ENCODE measurements at places on chromosomes 12 and 14.

- peak; percentile 73 for DNase-seq
- H3K36me3 ChIP-seq, result no peaks in the 10 kb centered on the region
- H3K27ac ChIP-seq, result peak overlapping the region; percentile 65
- peaks cover 9% of the 10 kb centered on the region for H3K27me3 ChIP-seq
Measured at GRCh38 chr14:104116756-104117340, 21.5 kb upstream of the KIF26A start.

- no peak overlapping the region for H3K27ac ChIP-seq
- H3K36me3 ChIP-seq, result no peaks in the 10 kb centered on the region
- H3K4me3 ChIP-seq, result no peak overlapping the region
- H3K4me1 ChIP-seq, result no peaks in the 10 kb centered on the region
- no peaks in the 10 kb centered on the region for H3K27me3 ChIP-seq
Measured at GRCh38 chr12:4375449-4375848, 4.1 kb downstream of the FGF23 start.

DNA sequence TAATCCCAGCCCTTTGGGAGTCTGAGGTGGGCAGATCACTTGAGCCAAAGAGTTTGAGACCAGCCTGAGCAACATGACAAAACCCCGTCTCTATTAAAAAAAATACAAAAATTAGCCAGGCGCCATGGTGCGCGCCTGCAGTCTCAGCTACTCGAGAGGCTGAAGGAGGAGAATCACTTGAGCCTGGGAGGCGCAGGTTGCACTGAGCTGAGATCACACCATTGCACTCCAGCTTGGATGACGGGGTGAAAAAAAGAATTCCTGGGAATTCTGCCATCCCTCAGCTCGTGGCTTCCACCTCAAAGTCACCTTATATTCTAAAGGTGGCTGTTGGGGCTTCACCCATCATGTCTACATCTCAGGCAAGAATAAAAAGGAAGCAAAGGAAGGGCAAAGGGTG lies 12.9 kb downstream of the BCL2L14 start:
- no peak overlapping the region for H3K4me3 ChIP-seq
- no peaks in the 10 kb centered on the region for H3K27me3 ChIP-seq
- no peaks in the 10 kb centered on the region for H3K4me1 ChIP-seq

GRCh38 chr12:114248527-114248926 lies 157.4 kb downstream of the TBX5 start:
- no peaks in the 10 kb centered on the region for H3K4me1 ChIP-seq
- H3K4me3 ChIP-seq, result no peak overlapping the region
- H3K27ac ChIP-seq, result no peak overlapping the region
- H3K36me3 ChIP-seq, result no peaks in the 10 kb centered on the region
- DNase-seq, result no peak
- H3K27me3 ChIP-seq, result no peaks in the 10 kb centered on the region

GRCh38 chr14:26448181-26448855 lies 149.5 kb downstream of the NOVA1 start:
- no peaks in the 10 kb centered on the region for H3K4me1 ChIP-seq
- DNase-seq, result no peak
- H3K27ac ChIP-seq, result no peak overlapping the region
- H3K36me3 ChIP-seq, result no peaks in the 10 kb centered on the region
- H3K4me3 ChIP-seq, result no peak overlapping the region
- H3K27me3 ChIP-seq, result no peaks in the 10 kb centered on the region

- no peaks in the 10 kb centered on the region for H3K36me3 ChIP-seq
- H3K4me1 ChIP-seq, result no peaks in the 10 kb centered on the region
- H3K4me3 ChIP-seq, result no peak overlapping the region
- DNase-seq, result no peak
- no peak overlapping the region for H3K27ac ChIP-seq
Measured at GRCh38 chr12:116670859-116671258, 67.0 kb downstream of the SPRING1 start.

GRCh38 chr14:54348001-54348611 lies 48.7 kb upstream of the CDKN3 start:
- H3K36me3 ChIP-seq, result no peaks in the 10 kb centered on the region
- no peak overlapping the region for H3K27ac ChIP-seq
- no peaks in the 10 kb centered on the region for H3K4me1 ChIP-seq
- no peak for DNase-seq
- H3K4me3 ChIP-seq, result no peak overlapping the region
- H3K27me3 ChIP-seq, result no peaks in the 10 kb centered on the region

- H3K27me3 ChIP-seq, result no peaks in the 10 kb centered on the region
- no peaks in the 10 kb centered on the region for H3K36me3 ChIP-seq
- no peak overlapping the region for H3K4me3 ChIP-seq
- no peak overlapping the region for H3K27ac ChIP-seq
- H3K4me1 ChIP-seq, result no peaks in the 10 kb centered on the region
Measured at GRCh38 chr12:95411057-95411456, 62.9 kb upstream of the METAP2 start.

DNA sequence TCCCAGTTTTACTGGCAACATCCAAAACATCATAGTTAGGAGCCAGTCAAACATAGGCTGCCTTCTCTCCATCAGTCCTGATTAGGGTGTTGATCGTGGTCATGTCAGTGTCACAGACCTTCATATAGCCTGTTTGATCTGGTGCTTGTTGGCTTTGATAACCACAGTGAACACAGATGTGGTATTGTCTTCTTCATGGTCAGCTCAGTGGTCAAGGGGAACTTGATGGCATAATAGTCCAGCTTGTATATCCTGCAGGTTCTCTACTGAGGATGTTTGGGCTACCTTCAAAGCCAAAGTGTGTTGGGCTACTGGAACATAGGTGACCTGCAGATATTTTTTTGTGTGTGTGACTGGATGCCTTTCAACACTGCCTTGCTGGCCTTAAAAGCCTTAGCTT lies 21.7 kb downstream of the PRORP start:
- H3K36me3 ChIP-seq, result no peaks in the 10 kb centered on the region
- DNase-seq, result no peak
- H3K27me3 ChIP-seq, result no peaks in the 10 kb centered on the region
- H3K27ac ChIP-seq, result no peak overlapping the region

DNA sequence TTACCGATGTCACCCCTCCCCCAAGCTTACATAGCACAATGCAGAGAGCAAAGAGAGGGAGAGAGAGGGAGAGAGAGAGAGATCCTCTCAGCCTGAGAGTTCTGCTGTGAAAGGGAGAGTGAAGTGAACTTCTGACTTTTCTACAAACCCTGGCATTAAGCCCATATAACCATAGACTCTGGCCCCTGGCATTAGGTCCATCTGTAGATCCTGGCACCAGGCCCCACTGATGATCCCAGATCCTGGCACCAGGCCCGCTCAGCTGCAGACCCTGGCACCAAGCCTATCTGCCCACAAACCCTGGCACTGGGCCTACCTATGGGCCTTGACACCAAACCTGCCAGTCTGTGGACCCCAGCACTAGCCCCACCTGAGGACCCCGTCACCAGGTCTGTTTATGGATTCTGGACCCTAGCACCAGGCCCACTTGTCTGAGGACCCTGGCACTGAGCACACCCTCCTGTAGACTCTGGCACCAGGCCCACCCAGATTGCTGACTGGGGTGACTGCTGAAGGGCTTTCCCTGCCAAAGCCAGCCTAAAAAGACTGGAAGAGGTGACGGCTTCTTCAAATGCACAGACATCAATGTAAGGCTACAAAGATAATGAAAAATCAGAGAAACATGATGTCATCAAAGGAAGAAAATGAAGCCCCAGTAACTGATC lies 14.5 kb upstream of the KRT83 start:
- no peaks in the 10 kb centered on the region for H3K27me3 ChIP-seq
- no peaks in the 10 kb centered on the region for H3K4me1 ChIP-seq
- no peak overlapping the region for H3K27ac ChIP-seq
- H3K4me3 ChIP-seq, result no peak overlapping the region
- H3K36me3 ChIP-seq, result no peaks in the 10 kb centered on the region

DNA sequence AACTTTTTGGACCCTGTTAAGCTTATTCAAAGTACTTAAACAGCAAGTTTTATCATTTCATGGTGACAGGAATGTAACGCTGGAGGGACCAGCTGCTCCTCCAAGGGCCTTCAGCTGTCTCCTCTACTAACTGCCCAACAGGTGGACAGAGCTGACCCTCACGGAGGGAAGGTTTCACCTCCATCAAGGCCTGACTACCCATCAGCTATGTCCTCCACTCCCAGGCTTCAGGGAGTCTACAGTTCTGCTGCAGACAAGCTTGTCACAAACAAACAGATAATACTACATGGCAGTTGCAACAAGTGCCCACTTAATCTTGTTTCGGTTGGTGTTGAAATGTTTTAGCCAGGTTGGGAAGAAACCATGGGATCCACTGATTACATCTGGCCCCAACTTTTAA lies 175.1 kb downstream of the TTC7B start:
- no peaks in the 10 kb centered on the region for H3K4me1 ChIP-seq
- DNase-seq, result no peak
- H3K27ac ChIP-seq, result no peak overlapping the region
- no peaks in the 10 kb centered on the region for H3K27me3 ChIP-seq
- no peaks in the 10 kb centered on the region for H3K36me3 ChIP-seq
